ENCODE measurements at places on chromosomes 7 and 10.

- DNase-seq, result no peak
These were observed 24.4 kb downstream of the JMJD1C start for GRCh38 chr10:63441404-63441803.

DNA sequence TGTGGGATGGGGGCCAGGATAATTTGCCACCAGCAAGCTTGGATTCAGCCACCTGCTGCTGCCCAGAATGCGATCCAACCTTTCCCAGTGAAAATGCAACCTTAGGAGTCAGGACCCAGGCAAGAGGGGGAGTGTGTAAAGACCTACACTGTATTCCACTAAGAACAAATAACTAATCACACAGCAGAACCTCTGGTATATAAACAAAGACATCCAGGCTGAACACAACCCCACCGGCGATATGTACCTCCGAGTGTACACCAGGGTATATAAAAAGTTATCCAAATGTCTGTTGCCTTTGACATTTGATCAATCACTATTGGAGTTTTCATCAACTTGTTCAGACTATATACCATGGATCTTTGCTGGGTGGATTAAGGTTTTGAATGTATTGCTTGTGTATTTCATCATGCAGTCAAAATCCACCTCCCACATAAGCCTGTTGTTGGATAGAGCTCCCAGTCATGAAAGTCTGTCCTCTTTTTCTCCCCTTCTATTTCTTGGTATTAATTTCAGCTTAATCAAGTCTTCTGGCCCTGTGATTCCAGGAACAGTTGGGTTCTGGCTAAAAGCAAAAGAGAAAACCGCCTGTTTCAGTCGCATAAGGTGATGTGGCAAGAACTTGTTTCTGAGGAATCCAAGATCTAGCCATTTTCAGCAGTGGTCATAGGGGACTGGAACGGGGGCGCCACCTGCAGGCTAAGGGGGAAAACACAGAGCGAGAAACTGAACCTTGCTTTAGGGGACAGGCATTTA, 290.7 kb downstream of the CCDC3 start:
- DNase-seq, result peak; percentile 7

DNA sequence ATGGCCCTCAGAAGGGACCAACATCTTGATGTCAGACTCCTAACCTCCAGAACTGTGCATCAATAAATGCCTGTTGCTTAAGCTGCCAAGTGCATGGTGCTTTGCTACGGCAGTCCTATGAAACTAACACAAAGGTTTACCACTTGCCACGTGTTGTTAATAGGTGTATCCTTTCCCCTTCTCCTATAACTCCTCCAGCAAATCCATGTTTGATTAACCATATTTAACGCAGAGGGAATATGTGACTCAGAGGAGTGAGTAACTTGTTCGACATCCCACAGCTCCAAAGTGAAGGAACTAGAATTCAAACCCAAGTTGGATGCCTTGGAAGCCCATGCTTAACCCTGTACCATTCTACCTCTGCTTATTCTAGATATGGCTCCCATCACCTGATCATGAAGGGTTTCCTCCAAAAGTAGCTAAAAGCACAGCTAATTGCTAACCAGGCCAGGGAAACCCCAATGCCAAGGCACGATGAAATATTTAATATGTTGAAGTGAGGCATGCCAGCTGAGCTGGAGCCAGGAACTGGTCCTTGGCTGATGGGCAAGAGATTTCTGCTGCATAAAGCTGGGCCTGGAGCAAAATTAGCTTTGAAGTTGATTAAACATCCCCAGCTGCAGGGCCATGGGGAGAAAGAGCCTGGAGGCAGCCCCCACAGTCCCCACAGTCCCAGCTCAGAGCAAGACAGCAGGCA, 131.9 kb downstream of the C10orf90 start:
- no peak for DNase-seq

GRCh38 chr7:57399251-57399940, 50.6 kb upstream of the ZNF716 start:
- no peak for DNase-seq

GRCh38 chr10:49107111-49107886, 8.0 kb downstream of the VSTM4 start:
- no peak for DNase-seq

GRCh38 chr10:11266426-11266825, 248.8 kb downstream of the CELF2 start:
- no peak for DNase-seq

- no peak for DNase-seq
These were observed 153.7 kb downstream of the FANK1 start for GRCh38 chr10:126049759-126050700.

- DNase-seq, result no peak
These were observed 28.7 kb downstream of the CSGALNACT2 start for GRCh38 chr10:43166880-43167497.

GRCh38 chr10:129971381-129972144, 7.5 kb upstream of the EBF3 start:
- peak; percentile 25 for DNase-seq

DNA sequence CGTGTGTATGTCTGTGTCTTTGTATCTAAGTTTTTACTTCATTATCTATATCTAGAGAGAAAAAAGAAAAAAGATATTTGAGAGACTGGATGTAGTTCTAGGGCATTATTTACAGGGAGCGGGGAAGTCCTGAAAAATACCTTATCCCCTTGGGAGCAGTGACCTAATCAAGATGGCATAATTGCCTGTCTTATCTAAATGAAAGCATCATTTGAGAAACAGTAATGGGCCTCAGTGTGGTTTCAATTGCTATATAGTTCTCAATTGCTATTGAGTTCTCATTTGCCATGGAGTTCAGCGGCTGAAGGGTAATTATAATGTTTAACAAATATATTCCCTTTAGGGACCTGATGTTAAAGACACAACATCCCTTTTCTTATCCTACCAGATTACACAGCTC, 216.5 kb downstream of the PLXNA4 start:
- DNase-seq, result no peak

GRCh38 chr7:34036051-34036920, 130.9 kb downstream of the BMPER start:
- DNase-seq, result no peak

DNA sequence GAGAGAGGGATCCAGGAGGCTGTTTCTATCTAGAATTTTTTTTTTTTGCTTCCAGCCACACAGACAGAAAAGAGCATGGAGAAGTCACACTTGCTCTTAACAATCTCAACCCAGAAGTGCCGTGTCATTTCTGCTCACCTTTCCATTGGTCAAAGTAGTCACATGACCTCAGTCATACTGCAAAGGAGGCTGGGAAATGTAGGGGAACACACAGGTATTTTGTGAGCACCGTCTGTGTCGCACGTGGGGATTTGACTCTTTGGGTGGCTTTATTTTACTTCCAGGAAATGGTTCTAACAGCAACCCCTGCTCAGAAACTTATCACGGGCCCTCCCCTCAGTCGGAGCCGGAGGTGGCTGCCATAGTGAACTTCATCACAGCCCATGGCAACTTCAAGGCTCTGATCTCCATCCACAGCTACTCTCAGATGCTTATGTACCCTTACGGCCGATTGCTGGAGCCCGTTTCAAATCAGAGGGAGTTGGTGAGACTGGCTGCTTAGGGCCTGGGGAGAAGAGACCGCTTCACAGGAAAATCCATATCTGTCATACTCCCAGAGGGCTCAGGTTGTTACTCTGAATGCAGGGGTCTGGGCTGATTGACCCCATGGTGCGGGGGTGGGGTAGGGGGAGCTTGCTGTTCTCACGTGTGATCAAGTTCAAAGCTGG, 13.1 kb upstream of the CPA1 start:
- DNase-seq, result no peak

- no peak for DNase-seq
These were observed 345.8 kb downstream of the KCNMA1 start for GRCh38 chr10:77291596-77292505.

GRCh38 chr7:157007470-157008066, 2.9 kb downstream of the MNX1 start:
- no peak for DNase-seq

DNA sequence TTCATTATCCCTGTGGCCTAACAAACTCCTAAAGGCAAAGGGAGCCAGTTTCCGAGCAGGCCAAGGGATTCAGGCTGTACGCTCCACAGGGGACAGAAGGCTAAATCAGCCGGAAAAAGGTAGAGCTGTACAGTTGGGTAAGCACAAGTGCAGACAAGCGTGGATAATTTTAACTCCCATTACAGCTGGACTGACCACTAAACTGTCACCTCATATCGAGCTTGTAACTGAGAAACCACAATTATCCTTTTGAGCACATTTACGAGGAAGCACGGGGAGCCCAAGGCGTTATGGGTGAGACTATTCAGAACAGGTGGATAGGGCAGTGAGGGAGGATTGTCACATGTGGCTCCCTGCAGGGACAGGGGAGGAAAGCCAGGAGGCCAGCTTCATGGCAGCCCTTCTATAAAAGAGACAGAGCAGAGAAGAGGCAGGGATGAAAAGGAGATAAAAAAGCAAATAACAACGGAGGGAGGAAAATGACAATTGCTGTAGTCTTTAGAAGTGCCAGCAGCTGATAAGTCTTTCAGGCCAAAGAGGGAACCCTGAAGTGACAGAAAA, 288.0 kb downstream of the FGFR2 start:
- peak; percentile 48 for DNase-seq

GRCh38 chr10:123580426-123580825, 85.7 kb upstream of the GPR26 start:
- DNase-seq, result no peak

DNA sequence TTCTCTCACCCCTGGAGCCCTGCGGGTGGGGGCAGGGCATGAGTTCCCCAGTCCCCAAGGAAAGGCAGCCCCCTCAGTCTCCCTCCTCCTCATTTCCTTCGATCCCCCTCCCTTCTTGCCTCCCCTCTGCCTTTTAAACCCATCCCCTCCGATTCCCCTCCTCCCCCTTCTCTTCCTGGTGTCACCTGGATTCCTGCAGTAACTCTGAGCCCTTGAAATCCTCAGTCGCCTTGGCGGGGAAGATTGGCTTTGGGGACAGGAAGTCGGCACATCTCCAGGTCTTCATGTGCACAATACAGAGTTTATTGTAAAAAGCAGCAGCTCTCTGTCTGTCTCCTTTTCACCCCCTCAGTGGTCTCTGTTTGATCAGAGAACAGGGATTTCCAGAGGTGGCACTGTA, 1.3 kb upstream of the MUC12 start:
- no peak for DNase-seq

DNA sequence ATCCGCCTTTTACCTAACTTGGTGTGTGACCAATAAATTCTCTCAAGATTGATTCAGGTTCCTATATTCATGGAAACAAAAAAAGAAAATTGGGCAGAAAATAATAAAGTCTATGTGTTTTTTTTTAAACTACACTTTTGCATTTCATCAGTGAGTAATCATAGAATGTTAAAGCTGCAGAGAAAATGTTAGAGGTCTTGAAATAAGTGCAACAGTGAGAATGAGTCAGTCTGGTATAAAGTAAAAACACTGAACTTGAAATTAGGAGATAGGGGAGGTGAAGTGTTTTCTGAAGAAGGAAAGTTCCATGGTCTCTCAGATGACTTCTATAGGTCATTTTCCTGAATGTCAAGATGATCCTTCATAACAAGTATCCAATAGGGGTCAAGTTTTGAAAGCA, 202.6 kb upstream of the NRP1 start:
- no peak for DNase-seq

GRCh38 chr10:116669080-116669479, 48.3 kb downstream of the PNLIPRP2 start:
- no peak for DNase-seq

- DNase-seq, result no peak
These were observed 32.3 kb downstream of the SLC39A12 start for GRCh38 chr10:17984056-17984455.

GRCh38 chr10:21849607-21850006, 153.9 kb downstream of the DNAJC1 start:
- DNase-seq, result no peak

DNA sequence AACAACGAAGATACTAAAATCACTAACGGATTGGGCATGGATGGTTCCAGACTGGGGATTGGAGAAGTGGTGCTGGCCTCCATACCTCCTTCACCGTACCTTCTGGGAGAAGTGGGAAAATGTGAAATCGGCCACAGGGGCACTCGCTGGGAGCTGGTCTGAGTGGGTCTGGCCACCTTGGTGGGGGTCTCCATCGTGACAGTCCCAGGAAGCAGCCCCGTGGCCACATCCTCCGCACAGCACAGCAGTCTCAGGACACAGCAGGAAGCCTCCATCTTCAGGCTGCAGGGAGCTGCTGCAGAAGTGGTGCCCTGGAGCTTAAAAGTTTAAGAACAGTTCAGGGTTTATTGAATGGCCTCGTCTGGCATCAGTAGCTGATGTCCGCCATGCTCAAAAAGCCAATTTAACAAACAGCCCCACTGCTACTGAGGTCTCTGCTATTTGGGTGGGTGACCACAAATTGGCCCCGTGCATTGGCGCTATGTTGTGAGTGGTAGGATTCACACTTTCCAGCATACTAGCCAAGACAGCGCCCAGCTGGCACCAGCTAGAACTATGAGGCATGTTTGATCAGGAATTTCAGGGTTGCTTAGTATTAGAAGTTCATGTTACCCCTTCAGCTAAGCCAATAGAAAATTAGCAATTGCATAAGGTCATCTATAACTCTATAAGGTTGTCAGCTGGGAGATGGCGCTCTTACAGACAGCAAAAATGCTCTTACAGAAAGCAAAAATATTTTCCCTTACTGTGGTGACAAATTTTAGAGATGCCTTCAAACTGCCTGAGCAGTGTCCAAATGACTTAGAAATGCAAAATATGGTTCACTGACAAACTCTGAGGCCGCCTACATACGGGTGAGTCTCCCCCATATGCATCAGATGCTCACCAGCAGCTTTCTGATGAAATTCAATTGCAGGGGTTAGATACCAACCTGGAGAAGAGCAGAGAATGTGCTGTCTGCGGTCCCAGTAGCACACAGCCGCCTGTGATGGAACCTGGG, 17.0 kb downstream of the PKD1L1 start:
- no peak for DNase-seq

All from DMS 273 treated with DMSO at 0.1 percent for 48 hours (cell line).